Cardiac muscle cell (in vitro differentiated cells and primary cell): ENCODE measurements at places on chromosomes 7 and 10. TPM values are rescaled to one million over a fixed set of nuclear protein-coding genes. Genes with fewer than 3 reads are reported as not detected.

Gene COPS6
- total RNA-seq, result 69.6 and 80.0 TPM in 2 replicates

Gene WASHC2C
- total RNA-seq, result 22.5 and 27.7 TPM in 2 replicates

Gene IGFBP1
- total RNA-seq, result 0.18 TPM in 1 of 2 replicates, not detected in the other

Gene GPNMB
- total RNA-seq, result 0.39 TPM in 1 of 2 replicates, not detected in the other

Gene HOXA5
- not detected in 2 replicates for total RNA-seq

Gene LIPN
- total RNA-seq, result not detected in 2 replicates

GRCh38 chr7:128073671-128074310, 42.6 kb upstream of the LRRC4 start:
- H3K36me3 ChIP-seq, result no peaks in the 10 kb centered on the region
- no peak overlapping the region for H3K27ac ChIP-seq
- H3K4me1 ChIP-seq, result no peaks in the 10 kb centered on the region
- DNase-seq, result no peak
- no peaks in the 10 kb centered on the region for H3K27me3 ChIP-seq
- no peak overlapping the region for H3K4me3 ChIP-seq

- no peak overlapping the region for H3K27ac ChIP-seq
- H3K4me1 ChIP-seq, result no peaks in the 10 kb centered on the region
- no peaks in the 10 kb centered on the region for H3K27me3 ChIP-seq
- DNase-seq, result no peak
Measured at GRCh38 chr10:123559823-123560092, 106.4 kb upstream of the GPR26 start.

DNA sequence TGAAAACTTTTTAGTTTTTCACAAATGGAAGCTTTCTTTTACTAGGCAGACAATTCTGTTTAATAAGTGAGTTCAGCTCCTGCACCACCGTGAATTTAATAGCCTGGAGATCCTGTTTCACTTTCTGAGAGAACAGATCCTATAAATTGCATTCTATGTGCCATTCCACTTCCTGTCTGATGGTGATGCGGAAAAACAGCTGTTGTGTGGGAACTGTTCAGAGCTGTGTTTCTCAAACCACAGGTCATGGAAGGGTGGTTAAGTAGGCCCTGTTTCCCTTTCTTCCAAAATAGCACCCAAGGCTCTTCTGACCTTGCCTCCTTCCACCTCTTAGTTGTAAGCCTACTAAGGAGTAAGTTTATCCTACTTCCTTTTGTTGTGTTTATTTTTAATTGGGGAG, 97.2 kb upstream of the DKK1 start:
- no peaks in the 10 kb centered on the region for H3K4me1 ChIP-seq
- H3K36me3 ChIP-seq, result no peaks in the 10 kb centered on the region
- H3K27ac ChIP-seq, result no peak overlapping the region
- H3K27me3 ChIP-seq, result no peaks in the 10 kb centered on the region
- no peak overlapping the region for H3K4me3 ChIP-seq

DNA sequence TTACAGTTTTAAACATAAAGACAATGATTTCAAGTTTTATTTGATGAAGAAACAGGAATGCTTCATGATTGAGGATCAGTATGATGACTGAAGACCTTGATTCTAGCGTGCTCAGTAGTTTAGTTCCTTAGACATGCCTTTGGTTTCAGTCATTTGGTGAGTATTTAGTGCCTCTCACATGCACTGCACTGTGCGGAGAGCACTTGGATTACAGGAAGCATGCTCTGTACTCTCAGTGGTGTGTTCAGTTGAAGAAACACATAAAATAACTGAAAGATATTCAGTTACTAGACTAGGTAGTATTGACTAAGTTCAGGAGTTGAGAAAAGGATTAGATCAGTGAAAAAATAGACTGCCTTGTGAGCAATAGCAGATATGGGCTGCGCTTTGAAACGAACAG, 25.5 kb downstream of the RBM17 start:
- H3K36me3 ChIP-seq, result peaks cover 48% of the 10 kb centered on the region
- no peak for DNase-seq
- H3K27me3 ChIP-seq, result no peaks in the 10 kb centered on the region
- peak overlapping the region; percentile 48 for H3K27ac ChIP-seq
- no peak overlapping the region for H3K4me3 ChIP-seq
- H3K4me1 ChIP-seq, result peaks cover 19% of the 10 kb centered on the region

DNA sequence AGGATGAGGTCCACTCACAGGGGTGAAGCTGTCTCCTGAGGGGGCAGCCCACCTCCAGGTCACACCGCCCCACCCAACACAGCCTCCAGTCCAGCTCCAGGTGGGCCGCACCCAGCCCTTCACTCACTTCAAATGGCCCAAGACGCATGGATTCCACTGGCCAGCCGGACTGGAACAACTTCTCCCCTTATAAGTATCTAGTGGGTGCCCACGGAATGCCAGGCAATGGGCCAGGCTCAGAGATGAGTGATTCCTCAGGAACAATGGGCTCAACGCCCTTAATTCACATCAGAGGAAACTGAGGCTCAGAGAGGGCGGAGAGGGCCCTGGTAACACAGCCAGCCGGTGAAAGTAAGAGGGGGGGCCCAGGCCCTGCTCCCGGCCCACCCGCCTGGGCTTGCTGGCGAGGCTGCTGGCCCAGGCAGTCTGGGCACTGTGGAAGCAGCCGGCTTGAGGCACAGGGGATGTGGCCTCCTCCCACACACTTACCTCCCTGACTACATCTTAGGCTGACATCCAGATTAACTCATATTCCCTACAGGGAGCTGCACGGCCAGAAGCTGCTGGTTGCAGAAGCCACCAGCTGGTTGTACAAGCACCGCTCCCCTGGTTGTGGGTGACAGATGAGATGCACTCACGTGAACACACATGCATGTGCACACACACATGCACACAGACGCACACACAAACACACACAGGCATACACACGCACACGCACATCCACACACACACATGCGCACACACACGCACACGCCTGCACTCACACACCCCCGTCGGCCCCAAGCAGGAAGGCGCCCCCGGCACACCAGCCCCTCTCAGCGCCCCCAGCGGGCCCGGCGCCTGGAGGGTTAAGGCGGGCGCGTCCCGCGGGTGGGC, 1.0 kb upstream of the FAM20C start:
- DNase-seq, result peak; percentile 15
- peak overlapping the region; percentile 41 for H3K4me3 ChIP-seq
- H3K27ac ChIP-seq, result no peak overlapping the region
- no peaks in the 10 kb centered on the region for H3K4me1 ChIP-seq
- no peaks in the 10 kb centered on the region for H3K36me3 ChIP-seq

DNA sequence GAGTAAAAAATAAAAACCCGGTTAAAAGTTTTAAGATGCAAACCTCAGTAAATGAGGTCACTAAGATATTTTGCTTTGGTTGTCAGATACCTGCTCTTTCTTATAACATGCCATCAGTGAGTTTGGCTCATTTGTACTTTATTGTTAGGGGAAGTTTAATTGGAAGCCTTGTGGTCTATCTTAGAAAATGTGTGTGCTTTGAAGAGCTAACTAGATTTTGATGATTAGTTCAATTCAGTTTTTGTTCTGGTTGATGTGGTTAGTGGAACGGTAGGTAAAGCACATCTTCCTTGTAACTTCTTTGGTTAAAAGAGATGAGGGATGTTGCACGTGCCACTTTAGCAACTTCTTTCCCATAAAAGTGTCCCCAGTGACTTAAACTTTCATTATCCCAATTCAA, 353.4 kb upstream of the GALNT17 start:
- no peaks in the 10 kb centered on the region for H3K27me3 ChIP-seq
- no peak for DNase-seq

GRCh38 chr7:22445140-22445743, 54.7 kb downstream of the STEAP1B start:
- H3K36me3 ChIP-seq, result no peaks in the 10 kb centered on the region
- peak; percentile 50 for DNase-seq
- no peaks in the 10 kb centered on the region for H3K27me3 ChIP-seq
- no peak overlapping the region for H3K27ac ChIP-seq
- no peaks in the 10 kb centered on the region for H3K4me1 ChIP-seq
- no peak overlapping the region for H3K4me3 ChIP-seq

GRCh38 chr10:89086801-89087521, 96.4 kb downstream of the FAS start:
- H3K27ac ChIP-seq, result no peak overlapping the region
- no peaks in the 10 kb centered on the region for H3K4me1 ChIP-seq
- no peak overlapping the region for H3K4me3 ChIP-seq
- no peaks in the 10 kb centered on the region for H3K27me3 ChIP-seq
- no peaks in the 10 kb centered on the region for H3K36me3 ChIP-seq
- DNase-seq, result peak; percentile 88

DNA sequence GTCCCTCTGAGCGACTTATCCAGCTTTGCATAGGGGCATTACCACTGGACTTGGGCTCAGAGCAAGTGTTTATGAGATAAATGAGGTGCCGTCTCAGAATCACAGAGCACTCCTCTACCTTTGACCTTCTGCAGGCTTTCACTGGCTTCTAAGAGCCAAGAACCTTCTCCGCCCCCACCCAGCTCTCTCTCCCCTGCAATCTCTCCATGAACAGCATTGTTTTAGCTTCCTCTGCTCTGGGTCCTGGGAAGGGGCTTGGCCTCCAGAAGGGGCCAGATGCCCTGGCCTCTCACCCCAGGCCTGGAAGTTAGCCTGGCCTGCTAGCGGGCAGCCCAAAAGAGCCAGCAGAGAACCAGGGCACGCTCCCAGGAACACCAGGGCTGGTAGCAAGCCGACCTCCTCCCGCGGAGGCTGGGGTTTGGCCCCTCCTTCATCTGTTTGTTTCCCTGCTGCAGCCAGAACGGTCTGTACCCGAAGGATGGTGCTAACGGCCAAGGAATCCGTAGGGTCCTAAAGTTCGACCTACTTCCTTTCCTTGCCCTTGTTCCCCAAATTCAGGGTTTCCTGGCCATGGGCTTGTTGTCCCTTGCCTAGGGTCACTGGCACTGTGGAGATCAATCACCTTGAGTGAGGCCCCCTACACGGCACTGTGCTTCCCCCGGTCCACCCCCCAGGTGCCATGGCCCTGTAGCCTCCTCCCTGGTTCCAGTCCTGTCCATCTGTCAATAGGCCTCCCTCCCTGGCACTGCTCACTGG, 18.7 kb upstream of the DDIT4 start:
- H3K4me1 ChIP-seq, result peaks cover 43% of the 10 kb centered on the region
- H3K27me3 ChIP-seq, result no peaks in the 10 kb centered on the region
- H3K4me3 ChIP-seq, result no peak overlapping the region
- H3K36me3 ChIP-seq, result no peaks in the 10 kb centered on the region
- peak; percentile 64 for DNase-seq

DNA sequence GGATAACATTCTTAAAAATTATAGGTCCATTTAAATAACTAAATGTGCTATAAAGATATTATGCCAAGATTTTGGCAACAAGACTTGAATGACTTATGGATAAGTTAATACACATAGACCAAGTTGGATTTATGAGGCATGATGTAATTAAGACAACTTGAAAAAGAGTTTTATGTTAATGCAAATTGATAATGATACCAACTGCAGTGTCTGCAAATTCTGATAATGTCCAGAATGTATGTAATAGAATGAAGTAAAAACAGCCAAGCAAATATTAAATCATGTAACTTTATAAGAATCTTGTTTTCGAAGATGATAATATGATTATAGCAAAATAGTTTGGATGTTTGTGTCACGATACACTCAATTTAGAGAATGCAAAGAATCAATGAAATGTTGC, 868.3 kb downstream of the DNAJB9 start:
- DNase-seq, result no peak
- no peak overlapping the region for H3K4me3 ChIP-seq
- H3K36me3 ChIP-seq, result no peaks in the 10 kb centered on the region
- no peak overlapping the region for H3K27ac ChIP-seq

GRCh38 chr7:101814081-101814990, 3.1 kb upstream of the CUX1 start:
- DNase-seq, result peak; percentile 50
- H3K27ac ChIP-seq, result no peak overlapping the region
- peak overlapping the region; percentile 68 for H3K4me3 ChIP-seq
- H3K36me3 ChIP-seq, result no peaks in the 10 kb centered on the region

- H3K4me1 ChIP-seq, result no peaks in the 10 kb centered on the region
- peak overlapping the region; percentile 56 for H3K4me3 ChIP-seq
- H3K27ac ChIP-seq, result no peak overlapping the region
- no peaks in the 10 kb centered on the region for H3K36me3 ChIP-seq
Measured at GRCh38 chr10:52308251-52309031, 5.6 kb upstream of the DKK1 start.

GRCh38 chr10:130203626-130204025, 67.4 kb downstream of the GLRX3 start:
- H3K4me3 ChIP-seq, result no peak overlapping the region
- H3K27me3 ChIP-seq, result no peaks in the 10 kb centered on the region
- H3K4me1 ChIP-seq, result no peaks in the 10 kb centered on the region
- H3K36me3 ChIP-seq, result no peaks in the 10 kb centered on the region
- no peak for DNase-seq

- H3K36me3 ChIP-seq, result no peaks in the 10 kb centered on the region
- peaks cover 9% of the 10 kb centered on the region for H3K4me1 ChIP-seq
- H3K27ac ChIP-seq, result peak overlapping the region; percentile 49
- no peaks in the 10 kb centered on the region for H3K27me3 ChIP-seq
Measured at GRCh38 chr10:983971-984655, 4.1 kb upstream of the GTPBP4 start.

GRCh38 chr7:21819048-21819447, 126.7 kb downstream of the CDCA7L start:
- H3K4me3 ChIP-seq, result no peak overlapping the region
- no peaks in the 10 kb centered on the region for H3K27me3 ChIP-seq
- no peak overlapping the region for H3K27ac ChIP-seq
- no peaks in the 10 kb centered on the region for H3K4me1 ChIP-seq
- H3K36me3 ChIP-seq, result no peaks in the 10 kb centered on the region

- peaks cover 15% of the 10 kb centered on the region for H3K4me1 ChIP-seq
- DNase-seq, result peak; percentile 47
- no peaks in the 10 kb centered on the region for H3K36me3 ChIP-seq
- H3K4me3 ChIP-seq, result no peak within 1 kb of the TSS
Measured at GRCh38 chr7:130379921-130380860, at the start of gene CPA1. CPA1 (plus strand) TSS chr7:130380494; CDS start chr7:130380521, 27 bp downstream.

DNA sequence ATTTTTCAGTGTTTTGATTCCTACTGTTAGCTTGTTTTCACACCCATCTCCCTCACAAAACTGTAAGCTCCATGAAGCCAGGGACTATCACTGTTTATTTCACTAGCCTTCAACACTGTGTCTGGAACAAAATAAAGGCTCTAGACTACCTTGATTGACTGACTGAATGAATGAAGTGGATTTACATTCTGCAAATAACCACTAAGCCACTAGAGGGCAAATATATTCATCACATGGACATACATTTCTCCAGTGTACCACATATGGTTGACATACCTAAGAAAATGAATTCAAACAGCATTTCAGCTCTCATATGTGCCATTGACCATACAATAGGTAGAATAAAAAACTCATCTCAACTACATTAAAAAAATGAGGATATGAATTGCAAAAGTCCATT, 185.9 kb downstream of the RAB11FIP2 start:
- no peak overlapping the region for H3K27ac ChIP-seq
- no peaks in the 10 kb centered on the region for H3K36me3 ChIP-seq
- DNase-seq, result peak; percentile 17
- H3K4me3 ChIP-seq, result no peak overlapping the region
